Renal cortical epithelial cell (primary cell): ENCODE measurements at places on chromosomes 2 and 18.
A peak's percentile ranks its signal among the peaks of the same experiment; 100 is the strongest.

GRCh38 chr18:10687161-10687925, 161.5 kb downstream of the NAPG start:
- no peak for DNase-seq

DNA sequence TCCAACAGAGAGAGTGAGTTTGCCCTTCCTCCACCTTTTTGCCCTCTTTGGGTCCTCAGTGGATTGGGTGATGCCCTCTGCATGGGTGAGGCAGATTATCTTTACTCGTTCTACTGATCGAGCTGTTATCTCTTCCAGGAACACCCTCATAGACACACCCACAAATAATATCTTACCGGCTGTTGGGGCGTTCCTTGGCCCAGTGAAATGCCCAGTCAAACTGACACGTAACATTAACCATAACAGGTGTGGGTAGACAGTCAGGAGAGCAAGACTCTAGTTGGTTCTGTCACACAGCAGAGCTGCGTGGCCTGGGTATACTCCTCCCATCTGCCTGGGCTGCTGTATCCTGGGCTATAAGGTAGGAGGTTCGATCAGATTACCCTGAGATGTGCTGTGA, 144.1 kb downstream of the AGAP1 start:
- no peak for DNase-seq

GRCh38 chr18:8167673-8168072, 441.6 kb upstream of the RAB12 start:
- DNase-seq, result no peak

- no peak for DNase-seq
Measured at GRCh38 chr2:54227798-54228197, 28.2 kb downstream of the TSPYL6 start.

GRCh38 chr2:65231121-65231520, 3.5 kb downstream of the ACTR2 start:
- peak; percentile 56 for DNase-seq

DNA sequence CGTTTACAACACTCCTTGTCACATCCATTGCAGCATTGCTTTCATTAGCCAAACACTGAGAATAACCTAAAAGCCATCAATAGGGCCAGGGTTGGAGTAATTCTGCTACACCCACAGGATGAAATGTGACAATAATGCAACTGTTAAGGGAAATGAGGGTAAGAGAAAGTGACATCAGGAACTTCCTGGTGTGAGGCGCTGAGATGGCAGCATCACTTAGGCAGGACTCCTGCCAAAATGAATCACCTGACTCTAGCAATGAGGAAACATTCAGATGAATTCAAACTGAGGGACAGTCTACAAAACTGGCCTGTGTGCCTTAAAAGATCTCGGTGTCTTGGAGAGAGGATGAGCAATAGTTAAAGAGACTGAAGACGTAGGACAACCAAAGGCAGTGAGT, 115.6 kb upstream of the AGAP1 start:
- DNase-seq, result peak; percentile 57
